Thyroid gland (tissue), 4 donors: ENCODE measurements at places on chromosomes 7 and 10. TPM values are rescaled to one million over a fixed set of nuclear protein-coding genes. Genes with fewer than 3 reads are reported as not detected.

- H3K4me1 ChIP-seq, result no peaks in the 10 kb centered on the region
- no peak for DNase-seq
- no peaks in the 10 kb centered on the region for H3K36me3 ChIP-seq
- no peak overlapping the region for H3K27ac ChIP-seq
- no peaks in the 10 kb centered on the region for H3K27me3 ChIP-seq
Measured at GRCh38 chr7:139708541-139708940, 69.3 kb downstream of the HIPK2 start.

DNA sequence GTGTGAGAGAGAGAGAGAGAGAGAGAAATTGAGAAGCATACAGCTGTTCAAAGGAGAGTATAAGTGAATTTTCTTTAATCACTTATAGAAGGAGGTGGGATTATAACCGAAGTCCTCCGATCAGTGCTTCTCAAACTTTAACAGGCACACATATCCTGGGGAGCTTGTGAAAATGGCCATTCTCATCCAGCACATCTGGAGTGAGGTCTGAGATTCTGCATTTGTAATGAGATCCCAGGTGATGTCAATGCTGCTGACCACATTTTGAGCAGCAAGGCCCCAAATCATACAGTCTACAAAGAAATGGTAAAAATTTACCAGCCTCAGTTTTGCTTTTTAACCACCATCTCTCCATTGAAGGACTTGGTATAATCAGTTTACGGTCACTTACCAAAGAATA, 219.0 kb downstream of the PTEN start:
- H3K27me3 ChIP-seq, result no peaks in the 10 kb centered on the region
- no peak for DNase-seq
- H3K4me3 ChIP-seq, result no peak overlapping the region
- H3K36me3 ChIP-seq, result no peaks in the 10 kb centered on the region
- H3K4me1 ChIP-seq, result peaks cover 36% of the 10 kb centered on the region
- no peak overlapping the region for H3K27ac ChIP-seq

DNA sequence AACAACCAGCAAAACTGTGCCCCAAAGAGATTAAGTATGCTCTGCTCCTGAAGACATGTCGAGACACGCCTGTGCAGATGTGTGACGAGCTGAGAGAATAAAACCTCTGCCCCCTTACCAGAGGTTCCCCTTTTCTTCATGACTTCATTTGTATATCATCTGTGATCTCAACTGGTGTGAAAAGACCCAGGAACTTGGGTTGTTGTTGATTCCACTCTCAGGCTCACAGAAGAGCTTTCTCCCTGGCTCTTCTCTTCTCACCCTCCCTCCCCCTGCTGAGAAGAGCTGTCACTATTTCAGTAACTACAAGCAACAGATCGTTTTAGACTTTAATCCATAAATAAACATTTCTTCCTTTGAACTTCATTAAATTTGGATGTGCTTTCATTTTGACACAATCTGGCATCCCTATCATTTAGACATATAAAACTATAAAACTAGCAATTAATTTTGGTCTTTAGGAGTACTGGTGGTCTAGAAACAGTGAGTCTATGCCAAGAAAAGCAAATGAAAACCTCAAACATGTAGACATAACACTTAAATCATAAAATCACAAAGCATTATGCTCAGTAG, 179.3 kb upstream of the FZD8 start:
- H3K36me3 ChIP-seq, result no peaks in the 10 kb centered on the region
- H3K27me3 ChIP-seq, result no peaks in the 10 kb centered on the region
- DNase-seq, result no peak
- peaks cover 41% of the 10 kb centered on the region for H3K4me1 ChIP-seq

DNA sequence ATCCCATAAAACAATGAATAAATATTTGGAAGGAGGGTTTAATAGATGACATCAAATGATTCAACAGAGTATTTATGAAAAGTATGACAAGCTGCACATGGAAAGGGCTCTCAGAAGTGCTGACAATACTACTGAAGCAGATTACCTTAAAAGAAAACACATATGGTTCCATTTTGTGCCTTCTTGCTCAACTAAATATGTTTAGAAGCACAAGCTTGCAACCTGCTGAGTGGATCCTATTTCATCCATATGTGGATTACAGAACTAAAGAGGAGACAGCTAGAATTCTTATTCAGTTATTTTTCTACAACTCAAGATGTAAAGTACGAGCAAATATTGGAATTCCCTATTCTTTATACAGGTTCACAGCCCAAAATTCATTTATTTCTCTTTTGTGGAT, 340.6 kb downstream of the TFEC start:
- H3K27ac ChIP-seq, result no peak overlapping the region
- no peaks in the 10 kb centered on the region for H3K27me3 ChIP-seq
- H3K36me3 ChIP-seq, result no peaks in the 10 kb centered on the region
- H3K4me3 ChIP-seq, result no peak overlapping the region

DNA sequence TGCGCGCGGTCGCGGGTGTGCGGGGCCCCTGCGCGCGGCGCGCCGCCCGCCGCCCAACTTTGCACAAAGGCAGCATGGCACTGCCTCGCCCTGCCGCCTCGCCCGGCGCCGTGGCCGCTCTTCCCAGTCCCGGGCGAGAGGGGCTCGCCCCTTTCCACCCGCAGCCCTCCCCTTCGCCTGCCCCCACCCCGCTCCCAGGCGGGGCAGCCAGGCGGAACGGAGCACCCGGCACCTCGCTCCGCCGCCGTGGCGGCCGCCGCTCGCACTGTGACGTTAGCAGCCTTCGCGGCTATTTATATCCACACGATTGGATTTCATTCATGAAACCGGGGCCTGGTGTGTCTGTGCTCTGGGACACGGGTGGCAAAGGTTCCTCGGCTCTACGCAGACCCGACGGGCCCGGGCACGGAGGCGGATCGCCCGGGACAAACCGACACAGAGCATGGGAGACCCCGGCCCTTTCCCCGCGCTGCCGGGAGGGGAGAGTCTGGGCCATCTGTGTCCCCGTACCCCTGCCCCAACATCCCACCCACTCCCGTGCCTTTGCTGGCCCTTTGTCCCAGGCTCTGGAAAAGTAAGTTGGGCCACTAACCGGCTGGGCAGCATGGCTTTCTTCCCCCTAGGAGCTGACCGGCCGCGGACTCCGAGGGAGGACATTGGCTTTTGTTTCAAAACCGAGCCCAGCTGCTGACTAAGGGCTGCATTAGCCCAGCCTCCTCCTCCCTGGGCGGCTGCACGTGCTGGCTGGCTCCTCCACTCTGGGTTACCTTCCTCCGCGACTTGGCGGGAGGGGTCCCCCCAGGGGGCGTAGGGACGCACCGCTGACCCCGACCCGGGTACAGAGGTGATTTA, at the start of gene RHOBTB1:
TSS of gene RHOBTB1 (minus strand) at position 128 of the 852 bp plus-strand sequence. CDS start 32,643 bp downstream, outside the sequence.
- peak within 1 kb of the TSS; percentile 97 for H3K27ac ChIP-seq
- no peaks in the 10 kb centered on the region for H3K27me3 ChIP-seq
- H3K4me3 ChIP-seq, result peak within 1 kb of the TSS; percentile 47
- H3K36me3 ChIP-seq, result no peaks in the 10 kb centered on the region
- H3K4me1 ChIP-seq, result peaks cover 11% of the 10 kb centered on the region
- DNase-seq, result peak; percentile 79

DNA sequence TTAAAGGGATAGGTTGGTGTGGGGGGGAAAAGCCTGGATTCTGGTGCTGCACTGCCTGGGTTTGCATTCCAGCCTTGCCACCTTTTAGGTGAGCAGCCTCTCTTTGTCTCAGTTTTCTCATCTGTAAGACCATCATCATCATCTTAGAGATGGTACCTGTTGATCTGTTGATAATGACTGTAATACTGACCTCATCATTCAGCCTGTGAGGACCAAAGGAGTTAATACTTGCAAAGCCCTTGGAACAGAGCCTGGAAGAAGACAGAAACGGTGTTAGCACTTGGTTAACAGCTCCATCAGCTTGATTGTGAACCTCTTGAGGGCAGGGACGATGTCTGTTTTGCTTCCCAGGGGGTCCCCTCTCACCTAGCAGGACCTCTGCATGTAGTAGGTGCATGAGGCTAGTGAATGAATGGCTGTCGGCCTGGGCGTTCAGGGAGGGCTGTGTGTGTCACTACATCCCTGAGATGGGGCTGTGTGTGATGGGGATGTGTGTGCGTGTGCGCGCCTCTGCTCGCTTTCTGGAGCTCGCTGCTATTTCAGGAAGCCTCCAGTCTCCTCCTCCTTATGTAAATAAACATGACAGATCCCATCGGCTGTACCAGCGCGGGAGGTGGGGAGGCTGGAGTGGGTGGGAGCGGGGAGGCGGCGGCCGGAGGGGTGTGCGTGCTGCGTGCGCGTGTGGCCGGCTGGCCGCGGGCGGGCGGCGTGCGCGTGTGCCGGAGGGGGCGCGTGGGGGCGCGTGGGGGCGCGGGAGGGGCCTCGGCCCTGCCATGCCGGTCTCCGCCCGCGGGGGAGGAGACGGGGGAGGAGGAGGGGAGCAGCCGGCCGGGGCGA, 61.2 kb downstream of the NEURL1 start:
- peaks cover 10% of the 10 kb centered on the region for H3K4me1 ChIP-seq
- H3K4me3 ChIP-seq, result no peak overlapping the region
- H3K36me3 ChIP-seq, result no peaks in the 10 kb centered on the region

The IFRD1 gene
- 34.5 TPM for total RNA-seq

The RPEL1 gene
- total RNA-seq, result not detected

The HOXA5 gene
- 2.0 TPM for total RNA-seq

The TRPV5 gene
- not detected for total RNA-seq

The CRYGN gene
- 45.5 TPM for total RNA-seq

The OR6V1 gene
- not detected for total RNA-seq
